Activated CD4-positive, alpha-beta T cell treated with anti-CD3 and anti-CD28 coated beads, Interleukin-2, amount 50 U/mL, for 1 hour (primary cell): ENCODE measurements at places on chromosomes 12 and 14.

GRCh38 chr12:102031852-102032251, 29.9 kb downstream of the WASHC3 start:
- no peak for DNase-seq

GRCh38 chr14:104973385-104974145, 4.6 kb downstream of the AHNAK2 start:
- DNase-seq = no peak

- no peak for DNase-seq
Observed at GRCh38 chr14:73231981-73232851, 5.1 kb upstream of the PAPLN start.

GRCh38 chr14:75459099-75459741, 31.4 kb downstream of the JDP2 start:
- no peak for DNase-seq

DNA sequence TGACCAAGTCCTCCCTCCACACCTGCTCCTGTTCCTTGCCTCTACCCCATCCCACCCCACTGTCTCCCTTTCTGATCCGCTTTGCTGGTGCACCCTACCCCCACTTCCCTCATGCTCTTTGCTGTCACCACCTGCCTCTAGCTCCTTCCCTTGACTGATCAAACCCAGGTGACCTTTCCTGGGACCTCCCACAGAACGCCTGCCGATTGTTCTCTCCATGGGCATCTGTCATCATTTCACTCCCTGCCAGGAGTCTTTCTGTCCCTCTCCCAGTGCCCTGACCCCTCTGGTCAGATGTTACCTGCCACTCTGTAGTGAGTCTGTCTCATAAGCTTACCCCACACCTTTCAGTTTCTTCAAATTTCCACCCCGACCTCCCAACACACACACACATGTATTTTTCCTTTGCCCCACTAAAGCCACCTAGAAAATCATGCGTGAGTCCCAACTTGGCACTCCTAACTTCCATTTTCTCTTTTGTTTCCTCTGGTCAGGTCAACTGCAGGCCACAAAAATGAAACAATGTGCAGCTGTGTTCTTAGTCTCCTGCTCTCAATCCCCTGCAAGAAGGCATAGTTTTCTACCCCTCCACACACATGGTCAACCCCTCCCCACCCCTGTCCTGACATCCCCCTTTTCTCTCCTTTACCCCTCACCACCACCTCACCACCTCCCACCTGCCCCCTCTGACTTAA, 229.8 kb downstream of the DPF3 start:
- no peak for DNase-seq
